ENCODE measurements at places on chromosomes 12 and 14.

- no peak for DNase-seq
Observed at GRCh38 chr12:108606492-108606891, 8.6 kb upstream of the TMEM119 start.

DNA sequence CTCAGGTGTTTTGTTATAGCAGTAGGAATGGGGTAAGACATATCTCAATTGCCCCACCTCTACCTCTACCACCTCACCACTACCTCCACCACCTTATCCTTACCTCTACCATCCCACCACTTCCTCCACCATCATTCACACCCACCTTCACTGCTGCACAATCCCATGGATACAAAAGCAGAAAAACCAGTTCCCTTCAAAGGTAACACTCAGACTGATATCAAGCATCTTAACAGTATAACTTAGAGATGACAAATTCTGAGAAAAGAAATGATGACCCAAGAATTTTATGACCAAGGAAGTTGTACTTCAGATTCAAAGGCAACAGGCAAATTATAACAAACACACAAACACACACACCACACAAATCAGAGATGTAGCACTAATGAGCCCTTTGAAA, 189.4 kb downstream of the NUAK1 start:
- DNase-seq: no peak

GRCh38 chr12:82225871-82226270, 132.3 kb downstream of the CCDC59 start:
- no peak for DNase-seq

GRCh38 chr12:121326996-121327674, 25.1 kb downstream of the ANAPC5 start:
- DNase-seq: no peak

GRCh38 chr12:124622764-124623163, 55.4 kb upstream of the NCOR2 start:
- DNase-seq: no peak

- no peak for DNase-seq
Observed at GRCh38 chr12:53151039-53151438, 29.5 kb upstream of the ZNF740 start.

DNA sequence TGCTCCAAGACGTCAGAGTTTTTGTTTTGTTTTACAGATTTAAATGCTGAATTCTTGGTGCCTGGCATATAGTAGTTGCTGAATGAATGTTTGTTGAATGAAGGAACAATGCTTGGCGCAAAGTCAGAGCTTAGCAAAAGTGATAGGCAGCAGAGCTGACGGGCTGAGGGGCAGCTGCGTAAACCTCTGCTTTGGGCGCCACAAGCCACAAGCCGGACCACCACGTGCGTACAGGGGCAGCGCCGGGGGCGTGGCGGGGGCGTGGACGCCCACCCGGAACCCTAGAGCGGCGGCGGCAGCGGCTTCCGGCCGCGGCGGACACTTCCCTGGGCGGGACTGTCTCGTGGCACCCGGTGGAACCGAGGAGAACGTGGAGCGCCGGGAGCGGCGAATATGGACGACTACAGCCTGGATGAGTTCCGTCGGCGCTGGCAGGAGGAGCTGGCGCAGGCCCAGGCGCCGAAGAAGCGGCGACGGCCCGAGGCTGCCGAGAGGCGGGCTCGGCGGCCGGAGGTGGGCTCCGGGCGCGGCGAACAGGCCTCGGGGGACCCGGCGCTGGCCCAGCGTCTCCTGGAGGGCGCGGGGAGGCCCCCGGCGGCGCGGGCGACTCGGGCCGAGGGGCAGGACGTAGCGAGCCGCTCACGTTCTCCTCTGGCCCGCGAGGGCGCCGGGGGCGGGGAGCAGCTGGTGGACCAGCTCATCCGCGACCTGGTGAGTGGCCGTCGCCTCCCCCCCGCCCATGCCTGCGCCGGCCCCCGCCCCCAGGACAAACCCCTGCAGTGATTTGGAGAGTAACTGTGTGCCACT, at the start of gene FBXW8:
TSS of gene FBXW8 (plus strand) at position 306 of the 807 bp plus-strand sequence. CDS start at position 394, 88 bp downstream.
- peak; percentile 84 for DNase-seq
